ENCODE measurements at places on chromosomes 11 and 22.

GRCh38 chr11:8754241-8754640, 71.6 kb downstream of the RPL27A start:
- DNase-seq = no peak

DNA sequence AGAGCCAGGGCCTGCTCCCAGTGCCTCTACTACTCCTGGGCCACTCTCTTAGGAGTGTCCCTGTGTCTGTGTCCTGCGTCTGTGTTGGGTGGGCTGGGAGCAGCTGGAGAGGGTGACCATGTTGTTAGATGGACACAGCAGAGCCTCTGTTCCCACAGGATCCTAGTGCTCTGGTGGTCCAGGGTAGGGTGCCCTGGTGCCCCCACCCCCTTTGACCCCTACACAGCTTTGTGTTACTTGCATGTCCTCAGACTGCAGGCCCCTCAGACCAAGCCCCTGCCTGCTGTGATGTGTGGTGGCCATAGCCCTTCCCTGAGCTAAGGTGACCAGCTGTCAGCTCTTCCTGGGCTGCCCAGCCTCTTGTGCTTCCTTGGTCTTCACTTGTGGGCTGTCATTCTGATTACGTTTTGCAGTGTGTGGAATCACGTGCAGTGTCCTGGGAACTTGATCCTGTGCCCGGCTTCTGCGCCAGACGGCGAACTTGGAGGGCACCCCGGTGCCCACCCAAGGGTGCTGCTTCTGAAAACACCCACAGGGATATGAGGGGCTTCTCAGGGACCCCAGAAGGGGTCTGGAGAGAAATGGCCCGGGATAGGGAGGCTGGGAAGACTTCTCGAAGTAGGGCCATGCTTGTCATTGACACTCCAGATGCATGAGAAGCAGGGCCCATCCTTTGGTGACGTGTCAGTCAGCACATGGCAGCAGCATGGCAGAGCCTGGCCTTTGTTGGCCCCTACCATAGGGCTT, 1.5 kb downstream of the TANGO2 start:
- DNase-seq = no peak

DNA sequence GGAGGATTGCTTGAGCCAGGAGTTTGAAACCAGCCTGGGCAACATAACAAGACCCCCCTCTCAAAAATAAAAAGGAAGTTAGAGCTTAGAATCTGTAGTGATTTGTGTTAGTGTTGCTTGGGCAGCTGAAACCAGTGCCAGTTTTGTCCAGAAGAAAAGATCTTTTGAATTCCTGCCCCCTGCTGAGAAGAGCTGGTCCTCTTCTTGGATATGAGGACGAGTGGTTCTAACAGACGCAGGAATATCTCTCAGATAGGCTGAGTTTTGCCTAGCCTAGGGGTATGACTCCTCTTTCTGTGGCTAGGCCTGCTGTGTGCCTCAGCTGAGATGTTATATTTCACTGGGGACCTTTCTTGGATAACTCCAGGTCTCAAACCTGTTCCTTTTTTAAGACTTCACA, 102.8 kb downstream of the STIM1 start:
- DNase-seq = no peak

GRCh38 chr11:86488553-86488952, 113.9 kb downstream of the CCDC81 start:
- no peak for DNase-seq

GRCh38 chr22:49715450-49715849, 112.2 kb downstream of the BRD1 start:
- no peak for DNase-seq

GRCh38 chr22:22834783-22835182, 52.8 kb upstream of the IGLL5 start:
- DNase-seq = no peak

DNA sequence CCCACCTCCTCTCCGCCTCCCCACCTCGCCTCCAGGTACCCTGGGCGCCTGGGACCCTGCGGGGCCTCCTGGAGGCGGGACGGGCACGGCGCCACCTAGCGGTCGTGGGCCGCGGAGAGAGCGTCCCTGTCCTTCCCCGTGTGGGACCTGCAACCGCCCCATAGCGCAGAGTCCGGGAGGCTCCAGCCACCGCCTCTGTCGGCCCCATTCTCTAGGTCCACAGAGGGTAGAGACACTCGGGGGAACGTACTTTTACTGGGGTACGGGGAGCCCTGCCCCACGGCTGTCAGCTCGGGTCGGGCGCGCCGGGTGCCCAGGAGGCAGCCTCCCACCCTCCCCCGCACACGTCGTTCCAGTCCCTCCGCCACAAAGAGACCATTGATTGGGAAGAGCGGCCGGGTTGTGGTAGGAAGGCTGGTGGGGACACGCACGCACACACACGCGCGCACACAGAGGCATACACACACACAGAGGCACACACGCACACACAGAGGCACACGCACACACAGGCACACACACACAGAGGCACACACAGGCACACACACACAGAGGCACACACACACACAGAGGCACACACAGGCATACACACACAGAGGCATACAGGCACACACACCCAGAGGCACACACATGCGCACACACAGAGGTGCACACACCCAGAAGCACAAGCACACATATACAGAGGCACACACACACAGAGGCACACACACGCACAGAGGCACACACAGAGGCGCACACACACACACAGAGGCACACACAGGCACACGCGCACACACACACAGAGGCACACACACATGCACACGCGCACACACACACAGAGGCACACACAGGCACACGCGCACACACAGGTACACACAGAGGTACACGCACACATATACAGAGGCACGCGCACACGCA, 12.6 kb upstream of the NECTIN1 start:
- DNase-seq = peak; percentile 61

DNA sequence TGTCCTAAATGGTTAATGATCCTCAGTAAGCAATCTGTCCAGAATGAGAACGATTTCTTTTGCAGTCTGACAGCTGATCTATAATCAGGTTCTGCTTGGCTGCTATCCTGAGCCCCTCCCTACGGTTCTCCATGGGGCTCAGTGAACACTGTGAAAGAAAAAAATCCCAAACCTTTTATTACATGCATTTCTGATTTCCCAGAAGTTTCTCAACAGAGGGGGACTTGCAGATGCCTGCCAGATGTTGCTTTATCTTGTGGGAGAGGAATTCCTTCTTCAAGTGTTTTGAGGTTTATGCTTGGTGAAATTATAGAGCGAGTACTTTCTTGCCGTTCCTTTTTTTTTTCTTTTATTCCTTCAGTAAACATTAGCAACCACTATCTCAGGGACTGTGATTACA, 531.9 kb upstream of the ISX start:
- DNase-seq = peak; percentile 61

- no peak for DNase-seq
These were observed 8.0 kb upstream of the COMT start for GRCh38 chr22:19933341-19934241.

DNA sequence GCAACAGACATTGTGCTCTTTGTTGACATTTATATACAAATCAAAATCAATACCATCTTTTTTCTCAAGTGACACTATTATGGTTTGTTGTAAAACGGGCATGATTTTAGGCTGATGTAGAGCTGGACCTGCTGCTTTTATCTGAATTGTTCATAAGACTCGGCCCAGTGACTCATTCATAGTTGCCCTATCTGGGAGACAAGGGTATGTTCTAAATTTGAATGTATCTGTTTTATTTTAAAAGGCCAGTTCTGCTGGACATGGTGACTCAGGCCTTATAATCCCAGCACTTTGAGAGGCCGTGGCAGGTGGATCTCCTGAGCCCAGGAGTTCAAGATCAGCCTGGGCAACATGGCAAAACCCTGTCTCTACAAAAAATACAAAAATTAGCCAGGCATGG, 39.3 kb downstream of the CEP295 start:
- DNase-seq = no peak

- peak; percentile 41 for DNase-seq
These were observed 10.0 kb downstream of the CARD10 start for GRCh38 chr22:37509059-37509860.

- DNase-seq = no peak
These were observed 44.2 kb downstream of the GRAMD4 start for GRCh38 chr22:46664301-46664855.

DNA sequence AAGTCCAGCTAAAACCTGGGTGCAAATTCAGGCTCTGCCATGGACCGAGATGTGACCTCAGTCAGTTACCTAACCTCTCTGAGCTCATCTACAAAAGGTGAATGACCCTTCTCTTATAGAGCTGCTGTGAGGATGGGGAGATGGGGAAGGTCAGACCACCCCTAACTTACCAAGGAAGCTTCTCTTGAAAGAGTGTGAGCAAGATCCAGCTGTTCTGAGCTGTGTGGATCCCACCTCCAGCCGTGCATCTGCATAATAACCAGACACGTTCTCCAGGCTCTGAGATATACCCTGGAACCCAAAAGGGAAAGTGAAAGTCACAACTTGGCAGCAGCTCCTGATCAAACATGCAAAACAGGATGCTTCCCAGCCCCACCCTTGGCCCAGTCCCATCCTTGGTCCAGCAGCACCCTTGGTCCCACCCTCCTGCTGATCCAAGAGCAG, at the start of gene APOL3:
TSS of gene APOL3 (minus strand) at position 257 of the 444 bp plus-strand sequence. CDS start 11,700 bp downstream, outside the sequence.
- peak; percentile 28 for DNase-seq

DNA sequence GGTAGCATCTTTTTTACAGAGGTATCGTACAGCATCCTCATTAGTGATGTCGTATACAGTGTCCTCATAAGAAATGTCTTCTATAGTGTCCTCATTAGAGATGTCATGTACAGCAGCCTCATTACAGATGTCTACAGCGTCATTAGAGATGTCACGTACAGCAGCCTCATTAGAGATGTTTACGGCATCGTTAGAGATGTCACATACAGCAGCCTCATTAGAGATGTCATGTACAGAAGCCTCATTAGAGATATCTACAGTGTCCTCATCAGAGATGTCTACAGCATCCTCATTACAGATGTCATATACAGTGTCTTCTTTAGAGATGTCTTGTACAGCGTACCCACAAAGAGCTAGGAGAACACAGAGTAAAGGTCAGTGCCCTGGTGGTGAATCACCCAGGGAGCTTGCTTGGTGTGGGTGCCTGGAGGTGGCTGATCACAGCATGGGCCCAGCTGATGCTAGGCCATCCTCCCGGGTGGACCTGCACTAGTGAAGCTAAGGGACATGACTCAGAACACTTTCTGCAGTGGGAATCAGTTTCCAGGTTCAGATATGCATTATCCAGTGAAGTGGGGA, 109.2 kb downstream of the IGLL1 start:
- no peak for DNase-seq

- no peak for DNase-seq
These were observed 27.3 kb downstream of the INTS4 start for GRCh38 chr11:77967121-77967520.

GRCh38 chr11:73099512-73100266, 42.4 kb downstream of the FCHSD2 start:
- no peak for DNase-seq

GRCh38 chr22:41875531-41876270, 39.2 kb downstream of the SHISA8 start:
- no peak for DNase-seq

- no peak for DNase-seq
These were observed 92.9 kb upstream of the AMOTL1 start for GRCh38 chr11:94675239-94675638.

- no peak for DNase-seq
These were observed 13.1 kb upstream of the MMP1 start for GRCh38 chr11:102810950-102811660.

DNA sequence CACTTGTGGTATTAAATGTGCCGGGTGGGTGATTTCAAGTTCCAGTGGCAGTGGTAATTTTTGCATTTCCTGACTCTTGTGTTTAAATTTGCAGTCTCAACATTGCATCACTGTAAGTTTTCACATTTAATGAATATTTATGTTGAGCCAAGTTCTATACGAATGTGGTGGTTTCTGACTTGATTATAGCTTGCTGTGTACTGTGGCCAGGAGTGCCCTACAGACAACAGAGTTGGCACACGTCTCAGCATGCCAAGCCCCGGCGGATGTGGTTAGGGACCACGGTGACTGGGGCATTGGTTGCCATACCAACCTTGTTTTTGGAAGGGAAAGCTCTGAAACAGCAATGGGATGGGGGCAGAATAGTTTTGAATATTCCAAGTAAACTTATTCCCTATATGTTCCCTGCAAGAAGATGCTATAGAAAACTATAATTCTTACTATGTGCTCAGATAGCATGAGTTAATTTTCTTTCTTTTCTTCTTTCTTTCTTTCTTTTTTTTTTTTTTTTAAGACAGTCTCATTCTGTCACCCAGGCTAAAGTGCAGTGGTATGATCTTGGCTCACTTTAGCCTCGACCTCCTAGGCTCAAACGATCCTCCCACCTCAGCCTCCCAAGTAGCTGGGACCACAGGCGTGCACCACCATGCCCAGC, 16.0 kb downstream of the ZNRF3 start:
- DNase-seq = no peak

DNA sequence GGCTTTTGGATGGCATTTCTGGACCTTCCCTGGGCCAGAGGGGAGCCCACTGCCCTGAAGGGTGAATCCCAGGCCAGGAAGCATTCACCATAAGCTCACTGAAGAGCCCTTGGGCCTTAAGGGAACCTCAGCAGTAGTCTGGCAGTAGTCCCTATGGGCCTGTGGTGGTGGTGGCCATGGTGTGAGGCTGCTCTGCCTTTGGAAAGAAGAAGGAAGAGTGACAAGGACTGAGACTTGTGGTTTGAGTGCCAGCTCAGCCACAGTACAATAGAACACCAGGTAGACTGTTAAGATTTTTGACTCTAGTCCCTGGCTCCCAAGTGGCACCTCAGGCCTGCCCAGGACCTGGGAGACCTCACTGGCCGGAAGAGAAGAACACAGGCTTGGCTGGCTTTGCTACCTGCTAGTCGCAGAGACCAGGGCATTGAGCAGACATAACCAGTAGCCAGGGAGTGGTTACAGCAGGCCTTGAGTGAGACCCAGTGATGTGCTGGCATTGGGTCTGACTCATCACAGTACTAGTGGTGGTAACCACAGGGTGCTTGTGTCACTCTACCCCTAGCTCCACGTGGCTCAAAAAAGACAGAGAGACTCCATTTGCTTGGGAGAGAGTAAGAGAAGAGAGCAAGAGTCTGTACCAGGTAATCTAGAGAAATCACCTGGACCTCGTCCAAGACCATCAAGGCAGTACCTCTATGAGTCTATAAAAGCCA, 259.8 kb upstream of the BLID start:
- no peak for DNase-seq

- DNase-seq = no peak
These were observed 22.4 kb downstream of the SNAP29 start for GRCh38 chr22:20881231-20881630.

GRCh38 chr11:128528294-128528693, 59.1 kb downstream of the ETS1 start:
- DNase-seq = no peak

- no peak for DNase-seq
These were observed 7.3 kb upstream of the FXYD2 start for GRCh38 chr11:117831661-117832415.
